NCI-H2081 (cell line): ENCODE measurements at places on chromosomes 5 and 9.

GRCh38 chr5:154778534-154778933, 23.4 kb downstream of the LARP1 start:
- DNase-seq = no peak

DNA sequence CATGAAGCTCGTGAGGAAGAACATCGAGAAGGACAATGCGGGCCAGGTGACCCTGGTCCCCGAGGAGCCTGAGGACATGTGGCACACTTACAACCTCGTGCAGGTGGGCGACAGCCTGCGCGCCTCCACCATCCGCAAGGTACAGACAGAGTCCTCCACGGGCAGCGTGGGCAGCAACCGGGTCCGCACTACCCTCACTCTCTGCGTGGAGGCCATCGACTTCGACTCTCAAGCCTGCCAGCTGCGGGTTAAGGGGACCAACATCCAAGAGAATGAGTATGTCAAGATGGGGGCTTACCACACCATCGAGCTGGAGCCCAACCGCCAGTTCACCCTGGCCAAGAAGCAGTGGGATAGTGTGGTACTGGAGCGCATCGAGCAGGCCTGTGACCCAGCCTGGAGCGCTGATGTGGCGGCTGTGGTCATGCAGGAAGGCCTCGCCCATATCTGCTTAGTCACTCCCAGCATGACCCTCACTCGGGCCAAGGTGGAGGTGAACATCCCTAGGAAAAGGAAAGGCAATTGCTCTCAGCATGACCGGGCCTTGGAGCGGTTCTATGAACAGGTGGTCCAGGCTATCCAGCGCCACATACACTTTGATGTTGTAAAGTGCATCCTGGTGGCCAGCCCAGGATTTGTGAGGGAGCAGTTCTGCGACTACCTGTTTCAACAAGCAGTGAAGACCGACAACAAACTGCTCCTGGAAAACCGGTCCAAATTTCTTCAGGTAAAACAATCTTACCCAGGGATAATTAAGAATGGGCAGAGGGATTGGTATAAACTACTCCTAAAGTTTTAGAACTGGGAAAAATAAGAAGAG, 12.9 kb downstream of the ITGA1 start:
- DNase-seq = no peak

- DNase-seq = no peak
Measured at GRCh38 chr9:70587201-70587600, 172.7 kb upstream of the KLF9 start.

DNA sequence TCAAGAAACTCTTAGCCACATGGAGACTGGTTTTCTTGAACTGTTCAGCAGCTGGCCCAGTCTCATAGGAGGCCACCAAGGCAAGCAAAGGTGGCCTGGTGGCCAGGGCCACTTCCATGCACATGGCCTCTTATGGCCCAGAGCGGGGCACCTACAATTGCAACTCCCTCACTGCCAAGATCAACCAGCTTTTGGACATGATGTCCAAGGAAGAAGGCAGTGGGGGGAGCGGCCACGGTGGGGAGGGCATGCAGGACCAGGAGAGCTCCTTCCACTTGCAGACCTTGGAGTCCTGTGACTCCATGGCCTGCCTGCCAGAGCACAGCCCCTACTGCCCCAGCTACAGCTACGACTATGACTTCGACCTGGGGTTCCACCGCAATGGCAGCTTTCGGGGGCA, 398.9 kb upstream of the PTPRD start:
- DNase-seq = no peak

DNA sequence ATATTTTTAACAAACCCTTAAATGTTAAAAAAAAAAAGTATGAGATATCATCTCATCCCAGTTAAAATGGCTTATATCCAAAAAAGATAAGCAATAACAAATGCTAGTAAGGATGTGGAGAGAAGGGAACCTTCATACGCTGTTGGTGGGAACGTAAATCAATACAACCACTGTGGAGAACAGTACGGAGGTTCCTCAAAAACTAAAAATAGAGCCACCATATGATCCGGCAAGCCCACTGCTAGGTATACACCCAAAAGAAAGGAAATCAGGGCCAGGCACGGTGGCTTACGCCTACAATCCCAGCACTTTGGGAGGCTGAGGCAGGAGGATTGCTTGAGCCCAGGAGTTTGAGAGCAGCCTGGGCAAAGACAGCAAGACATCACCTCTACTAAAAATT, 3.0 kb downstream of the MTMR12 start:
- DNase-seq = no peak
